ENCODE measurements at places on chromosomes 7 and 10. TPM values are rescaled to one million over a fixed set of nuclear protein-coding genes. Genes with fewer than 3 reads are reported as not detected.

RPP38 gene
- 36.2 TPM for total RNA-seq

GLRX3 gene
- total RNA-seq: 192 TPM

PRRT4 gene
- total RNA-seq: 0.24 TPM

PHF14 gene
- 19.4 TPM for total RNA-seq

LIPF gene
- total RNA-seq: not detected

PON1 gene
- total RNA-seq: 1.6 TPM

AHCYL2 gene
- 4.8 TPM for total RNA-seq

ADRB1 gene
- 0.91 TPM for total RNA-seq

ZCCHC24 gene
- 3.0 TPM for total RNA-seq

CDC14C gene
- total RNA-seq: 0.03 TPM

Data from A549 treated with AZD2906 at 1 μM for 4 hours (cell line).